ENCODE measurements at places on chromosomes 1 and 21.

DNA sequence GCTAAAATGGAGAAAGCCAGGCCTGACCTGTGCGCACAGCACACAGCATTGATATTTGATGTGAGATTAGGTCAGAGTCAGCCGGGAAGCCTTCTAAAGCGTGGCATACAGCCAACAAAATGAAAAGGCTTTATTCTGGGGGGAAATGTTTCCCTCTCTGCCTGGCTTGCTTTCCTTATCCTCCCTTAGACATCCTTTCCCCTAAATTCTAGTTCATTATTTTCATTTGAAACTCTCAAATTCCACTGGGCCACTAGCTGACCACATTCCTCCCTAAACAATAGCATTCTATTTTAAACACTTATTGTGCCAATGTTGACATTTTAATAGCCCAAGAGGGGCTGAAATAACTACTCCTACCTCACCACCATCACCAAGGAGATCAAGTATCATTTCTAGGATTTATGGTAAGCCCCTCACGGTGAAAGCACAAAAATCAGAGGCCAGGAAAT, 49.4 kb downstream of the LEPR start:
- no peak for DNase-seq

- no peak for DNase-seq
These were observed 50.1 kb downstream of the KLHDC7A start for GRCh38 chr1:18530587-18531502.

- no peak for DNase-seq
These were observed 113.9 kb downstream of the ADSS2 start for GRCh38 chr1:244337839-244338238.

DNA sequence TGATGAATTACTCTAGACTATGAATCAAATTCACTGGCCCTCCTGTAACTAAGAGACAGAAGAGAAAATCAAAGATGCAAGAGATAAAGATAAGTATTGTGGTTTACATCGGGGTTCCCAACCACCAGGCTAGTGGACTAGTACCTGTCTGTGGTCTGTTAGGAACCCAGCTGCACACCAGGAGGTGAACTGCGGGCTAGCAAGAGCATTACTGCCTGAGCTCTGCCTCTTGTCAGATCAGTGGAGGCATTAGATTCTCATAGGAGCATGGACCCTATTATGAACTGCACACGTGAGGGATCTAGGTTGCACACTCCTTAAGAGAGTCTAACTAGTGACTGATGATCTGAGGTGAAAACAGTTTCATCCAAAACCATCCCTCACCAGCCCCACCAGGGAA, 58.9 kb upstream of the DUSP10 start:
- DNase-seq: no peak

GRCh38 chr1:155938220-155938627, 3.2 kb upstream of the RXFP4 start:
- DNase-seq: peak; percentile 64

GRCh38 chr1:121569428-121569827, 384.7 kb downstream of the SRGAP2C start:
- DNase-seq: no peak

DNA sequence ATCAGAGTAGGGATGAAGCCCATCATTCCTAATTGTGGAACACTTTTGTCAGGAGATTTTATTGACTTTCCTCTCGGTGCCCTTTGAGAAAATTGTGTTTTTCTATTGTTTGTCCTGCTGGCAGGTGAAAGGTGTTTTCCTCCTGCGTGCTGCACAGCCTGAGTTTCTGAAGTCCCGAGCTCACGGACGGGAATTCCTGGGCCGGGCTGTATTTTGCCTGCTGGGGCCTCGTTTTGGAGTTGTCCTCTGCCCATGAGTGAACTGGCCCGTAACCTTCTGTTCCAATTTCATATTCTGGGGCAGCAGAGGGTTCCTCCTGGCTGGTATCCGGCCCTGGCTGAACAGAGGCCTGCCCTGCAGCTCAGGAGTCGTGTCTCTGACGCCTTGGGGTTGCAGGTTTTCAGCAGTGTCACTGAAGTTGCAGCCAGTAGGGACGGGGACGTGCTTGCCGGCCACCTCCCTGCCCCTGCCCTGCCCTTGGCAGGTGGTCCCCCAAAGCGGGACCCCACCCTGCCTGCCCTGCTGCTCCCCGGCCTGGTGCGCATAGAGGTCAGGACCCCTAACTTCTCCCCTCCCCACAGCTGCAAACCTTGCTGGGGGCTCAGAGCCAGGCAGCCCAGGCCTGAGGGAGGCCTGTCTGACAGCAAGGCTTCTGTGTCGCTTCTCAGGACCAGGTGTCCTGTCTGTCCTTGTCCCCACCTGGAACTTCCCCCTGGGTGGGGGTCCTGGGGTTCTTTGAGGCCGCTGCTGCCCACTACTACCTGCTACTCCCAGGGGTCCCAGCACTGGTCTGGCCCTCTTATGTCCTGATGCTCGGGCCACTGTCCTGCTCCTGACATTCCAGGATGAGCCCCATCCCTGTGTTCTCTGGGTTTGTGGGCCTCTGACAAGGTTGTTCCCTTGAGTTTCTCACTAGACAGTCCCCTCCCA, 49.0 kb downstream of the SLX9 start:
- peak; percentile 9 for DNase-seq

DNA sequence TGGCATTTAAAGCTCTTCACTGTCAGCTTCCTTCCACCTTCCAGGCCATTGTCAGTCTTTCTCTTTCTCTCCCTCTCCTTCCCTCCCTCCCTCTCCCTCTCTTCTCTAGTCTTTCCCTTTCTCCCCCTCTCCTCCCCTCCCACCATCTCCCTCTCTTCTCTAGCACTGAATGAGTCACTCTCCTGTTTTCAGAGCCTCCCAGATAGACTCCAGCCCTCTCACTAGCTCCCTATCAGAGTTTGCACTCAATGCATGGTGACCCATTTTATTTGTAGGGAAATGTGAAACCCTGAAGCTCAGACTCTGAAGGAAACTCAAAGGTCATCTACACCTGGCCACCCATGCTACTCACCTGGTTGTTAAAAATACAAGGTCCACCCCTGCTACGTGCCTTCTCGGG, 4.4 kb upstream of the MATN1 start:
- no peak for DNase-seq

DNA sequence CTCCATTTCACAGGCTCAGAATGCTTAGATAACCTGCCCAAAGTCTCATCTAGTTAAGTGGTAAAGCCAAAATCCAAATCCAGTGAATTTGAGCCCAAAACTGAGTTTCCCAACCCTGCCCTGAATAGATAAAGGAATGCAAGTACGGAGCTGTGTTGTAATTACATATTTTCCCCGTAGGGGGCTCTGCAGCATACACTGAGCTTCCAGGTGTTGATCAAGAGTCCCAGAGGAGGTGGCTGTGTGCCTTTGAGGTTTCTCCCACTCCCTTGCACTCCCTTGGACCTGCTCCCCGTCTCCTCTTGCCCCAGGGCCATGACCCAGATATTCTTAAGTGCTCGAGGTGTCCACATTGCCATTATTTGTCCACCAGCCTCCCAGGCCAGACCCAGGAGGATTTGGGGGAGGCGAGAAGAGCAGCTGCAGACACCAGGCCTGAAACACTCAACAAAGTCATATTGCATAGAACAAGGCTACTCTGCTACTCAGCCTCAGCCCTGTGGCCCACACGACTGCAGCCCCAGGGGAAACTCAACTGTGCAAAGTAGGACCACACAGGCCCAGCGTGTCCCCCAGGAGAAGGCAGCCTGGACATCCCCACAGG, 18.4 kb upstream of the LY9 start:
- no peak for DNase-seq

GRCh38 chr1:167202049-167202448, 18.6 kb upstream of the POU2F1 start:
- DNase-seq: no peak

GRCh38 chr21:36261459-36261858, 58.5 kb upstream of the MORC3 start:
- no peak for DNase-seq

- no peak for DNase-seq
These were observed 308.9 kb upstream of the RUNX1 start for GRCh38 chr21:35358008-35358407.

- DNase-seq: no peak
These were observed 37.6 kb downstream of the DUSP10 start for GRCh38 chr1:221704306-221704705.

DNA sequence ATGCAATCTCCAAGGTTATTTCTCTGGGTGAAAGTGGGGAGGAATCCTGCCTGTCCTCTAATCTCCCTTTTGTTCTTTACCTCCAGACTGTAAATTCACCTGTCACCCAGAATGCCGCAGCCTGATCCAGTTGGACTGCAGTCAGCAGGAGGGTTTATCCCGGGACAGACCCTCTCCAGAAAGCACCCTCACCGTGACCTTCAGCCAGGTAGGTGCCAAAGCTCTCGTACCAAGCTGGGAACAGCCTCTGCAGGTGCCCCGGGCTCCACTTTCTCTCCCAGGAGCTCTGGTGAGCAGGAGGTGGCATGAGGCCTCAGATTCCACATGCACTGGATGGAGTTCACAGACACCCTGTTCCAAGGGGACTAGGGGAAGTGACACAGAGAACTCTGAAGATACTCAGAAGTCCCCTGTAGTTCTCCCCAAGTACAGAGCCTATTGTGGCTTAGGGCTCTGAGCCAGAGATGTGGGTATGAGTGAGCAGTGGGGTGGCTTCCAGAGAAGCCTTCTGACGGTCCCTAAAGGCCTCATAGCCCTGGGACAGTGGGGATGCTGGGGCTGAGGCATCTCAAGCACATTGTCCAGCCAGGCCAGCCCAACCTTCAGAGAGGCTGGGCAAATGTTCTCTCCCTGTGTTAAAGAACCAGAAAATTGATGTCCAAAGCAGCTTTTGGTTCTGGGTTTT, 30.9 kb downstream of the RASSF5 start:
- DNase-seq: no peak

DNA sequence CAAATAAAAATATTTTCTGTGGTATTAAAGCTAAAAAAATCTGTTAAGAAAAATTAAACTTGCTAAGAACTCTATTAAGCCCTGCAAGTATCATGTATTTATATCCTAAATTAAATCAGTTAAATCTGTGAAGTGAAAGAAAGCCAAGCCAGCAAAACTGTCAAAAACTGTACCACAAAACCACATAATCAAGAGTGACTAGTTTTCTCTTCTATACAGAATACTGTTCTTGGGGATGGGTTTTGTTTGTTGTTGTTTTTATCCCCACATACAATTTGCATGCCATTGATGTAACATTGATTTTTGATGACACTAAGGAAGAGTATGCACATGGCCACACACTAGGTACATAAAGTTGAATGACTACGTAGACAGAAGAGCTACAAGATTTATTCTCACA, 20.4 kb downstream of the DPH5 start:
- DNase-seq: no peak

GRCh38 chr1:156435545-156436140, 64.9 kb downstream of the MEF2D start:
- no peak for DNase-seq

DNA sequence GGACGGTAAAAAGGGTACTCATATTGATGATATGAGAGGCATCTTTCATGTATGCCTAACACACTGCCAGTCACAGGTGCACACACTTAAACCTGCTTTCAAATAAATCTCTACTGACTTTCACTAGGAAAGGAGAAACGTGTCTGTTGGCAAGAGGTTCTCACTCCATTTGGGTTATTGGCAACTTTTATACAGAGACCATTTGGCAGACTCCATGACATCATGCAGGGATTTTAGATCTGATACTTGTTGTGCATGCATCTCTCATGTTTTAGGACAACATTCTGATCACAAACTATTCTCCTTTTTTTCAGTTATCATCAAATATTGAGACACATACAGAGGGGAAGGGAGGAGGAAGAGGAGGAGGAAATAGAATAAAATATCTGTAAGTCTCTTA, 31.5 kb downstream of the RGS7 start:
- no peak for DNase-seq

DNA sequence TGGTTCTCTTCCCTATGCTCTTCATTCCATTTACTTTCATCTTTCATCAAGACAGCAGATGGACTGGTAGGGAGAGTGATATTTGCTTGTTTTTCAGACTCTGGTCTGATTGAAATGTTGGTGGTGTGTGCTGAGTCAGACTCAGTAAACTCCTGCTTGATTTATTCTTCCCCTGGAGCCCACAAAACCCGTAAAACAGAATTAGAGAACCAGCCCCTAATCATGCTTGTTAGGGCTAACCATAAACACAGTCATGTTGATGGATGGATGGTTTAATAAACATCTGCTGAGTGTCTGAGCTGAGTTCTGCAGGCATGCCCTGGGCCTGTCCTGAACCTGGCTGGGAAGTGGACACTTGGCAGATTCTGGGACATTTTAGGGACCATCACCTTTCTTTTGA, 24.8 kb downstream of the NOS1AP start:
- DNase-seq: no peak

DNA sequence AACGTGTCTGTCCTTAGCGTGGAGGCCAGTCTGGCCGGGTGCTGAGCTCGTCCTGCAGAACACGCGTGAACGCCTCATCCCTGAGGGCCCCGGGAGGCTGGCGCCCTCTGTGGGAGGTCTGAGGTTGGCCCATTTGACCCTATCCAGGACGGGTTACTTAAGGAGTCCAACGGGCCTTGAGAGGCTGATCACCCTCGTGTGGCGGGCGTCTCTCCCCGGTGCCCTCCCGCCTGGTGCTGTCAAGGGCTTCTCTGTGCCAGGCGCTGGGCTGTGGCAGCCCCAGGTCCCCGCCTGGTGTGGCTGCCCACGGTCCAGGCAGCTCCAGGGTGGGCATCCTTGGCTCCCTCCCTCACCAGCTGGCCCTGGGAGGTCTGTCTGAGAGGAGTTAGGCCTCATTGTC, 9.7 kb downstream of the SKI start:
- no peak for DNase-seq

DNA sequence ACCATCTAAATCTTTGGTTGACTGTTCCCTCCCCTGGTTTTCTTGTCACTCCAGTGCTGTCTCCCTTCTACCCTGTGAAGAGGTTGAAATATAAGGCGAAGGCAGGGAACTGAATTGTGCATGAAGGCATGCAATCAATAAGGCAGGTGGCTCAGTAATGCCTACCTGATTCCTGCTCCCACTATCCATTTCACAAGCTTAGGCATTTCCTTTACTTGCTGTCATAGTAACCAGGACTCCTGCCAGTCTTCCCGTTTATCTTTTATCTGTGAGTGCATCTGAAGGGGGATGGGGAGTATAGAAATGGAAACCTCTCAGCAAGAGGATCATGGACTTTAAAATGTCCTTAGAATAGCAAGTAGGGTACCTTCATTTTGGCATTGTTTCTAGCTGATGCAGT, 40.5 kb downstream of the MRPS6 start:
- DNase-seq: no peak

GRCh38 chr1:218711001-218711400, 365.9 kb downstream of the TGFB2 start:
- DNase-seq: no peak

DNA sequence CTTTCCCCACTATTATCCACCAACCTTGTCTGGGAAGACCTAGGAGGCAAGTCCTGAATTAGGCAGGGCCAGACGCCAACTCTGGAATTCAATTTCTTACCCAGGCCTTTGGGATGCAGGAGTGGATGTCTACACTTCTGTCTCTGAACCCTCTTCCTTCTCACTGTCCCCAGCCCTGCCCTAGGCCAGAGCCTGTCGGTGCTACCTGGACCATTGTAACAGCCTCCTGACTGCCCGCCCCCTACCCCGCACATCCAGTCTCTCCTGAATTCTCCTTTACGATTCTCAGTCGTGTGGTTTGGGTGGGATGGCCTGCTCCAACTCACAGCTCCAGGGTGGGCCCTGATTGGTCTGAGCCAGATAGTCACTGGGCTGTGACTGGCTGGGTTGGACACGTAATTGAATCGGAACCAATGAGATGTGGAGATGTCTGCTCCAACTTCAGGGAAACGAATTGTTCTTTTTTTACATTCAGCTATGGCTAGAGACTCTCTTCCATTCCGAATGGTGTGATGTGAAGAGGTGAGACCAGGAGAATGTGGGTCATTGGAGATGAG, 304.6 kb downstream of the PTPRU start:
- no peak for DNase-seq

GRCh38 chr1:25572708-25573590, 29.5 kb downstream of the LDLRAP1 start:
- no peak for DNase-seq

Data from heart right ventricle (tissue), 16 donors.